T follicular helper cell (primary cell): ENCODE measurements at places on chromosomes 16 and 17.

DNA sequence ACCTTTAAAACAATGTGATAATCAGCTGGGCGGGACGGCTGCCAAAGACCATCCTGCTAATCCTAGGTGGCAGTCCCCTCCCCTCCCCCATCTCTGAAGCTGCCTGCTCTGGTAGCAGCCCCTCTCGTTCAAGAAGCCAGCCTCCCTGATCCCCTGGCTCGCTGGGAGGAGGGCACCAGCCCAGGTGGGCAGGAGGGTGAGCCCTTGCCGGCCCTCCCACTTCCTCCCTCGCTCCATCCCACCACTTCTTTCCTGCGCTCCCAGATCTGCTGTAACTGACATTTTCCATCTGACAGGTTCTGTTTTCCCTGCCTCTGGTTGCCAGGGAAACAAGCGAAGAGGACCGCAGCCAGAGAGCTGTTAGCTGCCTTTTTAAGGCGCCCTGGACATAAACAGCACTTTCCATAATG lies 155.7 kb upstream of the TNRC6C start:
- no peak for DNase-seq

DNA sequence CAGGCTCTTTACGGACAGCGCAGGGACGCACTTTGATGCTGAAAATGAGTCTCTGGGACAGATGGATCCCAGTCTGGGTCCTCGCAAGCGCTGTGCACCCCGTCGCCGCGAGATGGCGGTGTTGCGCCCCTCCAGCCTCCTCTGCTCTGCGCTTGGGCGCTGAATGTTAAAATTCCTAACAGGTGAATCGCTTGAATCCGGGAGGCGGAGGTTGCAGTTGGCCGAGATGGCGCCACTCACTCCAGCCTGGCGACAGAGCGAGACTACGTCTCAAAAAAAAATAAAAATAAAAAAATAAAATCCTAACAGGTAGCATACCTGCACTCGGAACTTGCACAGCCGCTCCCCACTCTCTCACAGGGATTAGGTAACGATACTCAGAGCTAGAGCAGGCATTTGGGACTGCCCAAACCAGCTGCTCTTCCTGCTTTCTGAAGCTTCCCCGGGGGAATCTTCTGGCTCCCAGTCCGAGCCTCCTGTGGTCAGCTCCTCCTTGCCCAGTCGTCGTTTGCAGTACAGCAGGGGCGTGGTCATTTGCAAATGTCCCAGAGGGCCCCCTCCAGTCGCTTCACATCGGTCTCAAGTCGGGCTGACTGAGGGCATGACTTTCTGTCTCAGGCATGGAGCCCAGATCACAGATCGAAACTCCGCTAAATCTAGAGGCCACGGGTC lies 26.2 kb upstream of the OSGIN1 start:
- DNase-seq, result peak; percentile 24

- no peak for DNase-seq
These were observed 26.5 kb upstream of the C16orf87 start for GRCh38 chr16:46857368-46857945.

DNA sequence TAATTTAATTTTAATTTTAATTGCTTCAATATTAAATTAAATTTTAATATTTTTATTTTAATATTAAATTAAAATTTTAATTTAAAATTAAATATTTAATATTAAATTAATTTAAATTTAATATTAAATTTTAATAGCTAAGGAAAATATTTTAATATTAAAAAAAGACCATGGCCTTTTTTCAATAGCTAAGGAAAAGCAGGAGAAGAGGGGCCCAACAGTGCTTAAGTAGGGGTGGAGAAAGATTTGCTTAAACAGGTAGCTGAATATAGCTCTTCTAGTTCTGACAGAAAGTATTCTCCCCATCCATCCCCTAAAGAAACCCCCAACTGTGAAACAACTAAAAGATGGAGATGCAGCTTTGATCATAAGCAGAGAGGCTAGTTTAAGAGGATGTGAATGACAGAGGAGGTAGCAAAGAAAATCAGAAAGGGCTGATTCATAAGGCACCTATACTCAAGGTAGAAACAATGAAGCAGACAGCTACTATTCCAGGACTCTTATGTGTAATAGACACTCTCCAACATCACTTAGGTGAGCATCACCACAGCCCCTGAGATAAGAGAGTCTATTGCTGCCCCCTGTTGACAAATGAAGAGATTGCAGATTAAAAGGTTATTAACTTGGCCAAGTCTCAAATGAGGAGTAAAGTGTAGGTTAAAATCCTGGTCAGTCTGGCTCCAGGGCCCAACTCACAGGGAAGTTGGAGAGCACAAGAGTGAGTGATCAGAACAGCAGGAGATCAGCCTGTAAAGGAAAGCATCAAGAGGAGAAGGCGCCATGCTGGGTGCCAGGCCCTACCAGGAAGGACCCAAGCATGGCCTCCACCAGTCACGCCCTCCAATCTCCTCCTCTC lies 7.8 kb upstream of the RNASEK start:
- DNase-seq, result no peak

DNA sequence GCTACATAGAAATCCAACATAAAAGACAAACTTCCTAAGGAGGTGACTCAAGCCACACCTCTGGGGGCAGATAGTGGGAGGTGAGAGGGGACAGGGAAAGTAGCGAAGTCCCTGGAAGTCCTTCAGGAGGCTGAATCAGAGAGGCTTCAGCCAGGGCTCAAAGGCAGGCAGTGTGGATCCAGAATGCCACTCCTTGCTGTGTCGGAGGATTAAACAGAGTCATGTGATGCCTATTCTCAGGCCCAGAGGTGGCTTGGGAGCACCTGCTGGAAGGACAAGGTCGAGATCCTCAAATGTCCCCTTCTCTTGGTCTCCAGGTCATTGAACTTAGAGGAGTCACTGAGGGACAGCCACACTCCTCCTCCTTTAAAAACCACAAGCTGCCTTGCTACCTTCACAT lies 391.1 kb downstream of the SOX9 start:
- DNase-seq, result no peak

DNA sequence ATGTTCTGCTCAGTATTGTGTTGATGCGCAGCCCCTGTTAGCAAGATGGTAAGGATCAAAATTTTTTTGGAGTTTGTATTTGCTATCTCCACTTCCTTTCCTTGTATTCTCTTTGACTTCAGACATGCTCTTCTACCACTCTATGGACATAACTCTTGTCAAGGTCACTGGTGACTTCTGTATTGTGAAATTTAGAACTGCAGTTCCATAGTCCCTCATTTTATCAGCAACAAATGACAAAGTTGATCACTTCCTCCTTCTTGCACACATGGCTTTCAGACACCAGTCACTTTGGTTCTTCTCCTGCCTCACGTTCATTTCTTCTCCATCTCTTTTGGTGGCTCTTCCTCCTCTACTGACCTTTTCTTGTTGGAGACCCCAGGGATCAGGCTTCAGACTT lies 21.1 kb downstream of the COX11 start:
- DNase-seq, result no peak

DNA sequence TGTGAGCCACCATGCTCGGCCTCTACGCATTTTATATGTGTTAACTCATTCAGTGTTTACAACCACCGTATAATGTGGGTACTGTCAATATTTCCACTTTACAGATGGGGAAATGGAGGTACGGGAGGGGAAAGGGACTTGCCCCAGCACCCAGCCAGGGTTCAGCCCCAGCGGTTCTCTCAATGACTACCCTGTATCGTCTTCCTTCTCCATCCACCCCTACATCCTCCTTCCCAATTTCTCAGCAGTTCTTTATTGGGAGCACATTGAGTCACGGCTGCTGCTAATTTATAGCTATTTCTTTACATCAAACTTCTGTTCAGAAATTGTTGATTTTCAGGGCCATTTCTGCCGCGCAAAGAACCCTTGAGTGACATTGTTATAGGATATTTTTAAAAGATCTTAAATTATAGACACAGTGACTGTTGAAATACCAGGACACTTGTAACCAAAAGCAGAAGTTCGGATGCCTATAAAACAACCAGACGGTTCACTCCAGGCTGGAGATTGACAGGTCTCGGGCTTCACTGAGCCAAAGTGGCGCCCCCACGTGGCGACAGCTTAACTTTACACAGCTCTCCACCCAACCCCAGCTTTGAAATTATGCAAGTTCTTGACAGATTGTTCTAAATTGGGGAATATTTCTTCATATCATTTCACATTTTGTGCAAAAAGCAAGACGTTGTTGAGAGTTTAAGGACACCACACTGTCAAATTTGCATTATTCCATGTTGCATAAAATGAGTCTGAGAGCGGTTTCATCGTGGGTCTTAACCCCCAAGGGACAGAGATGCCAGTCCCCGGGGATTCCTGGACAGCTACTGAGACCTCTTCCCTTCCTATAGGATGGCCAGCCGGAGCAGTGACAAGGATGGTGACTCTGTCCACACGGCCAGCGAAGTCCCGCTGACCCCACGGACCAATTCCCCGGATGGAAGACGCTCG lies 11.8 kb downstream of the SYT17 start:
- no peak for DNase-seq

DNA sequence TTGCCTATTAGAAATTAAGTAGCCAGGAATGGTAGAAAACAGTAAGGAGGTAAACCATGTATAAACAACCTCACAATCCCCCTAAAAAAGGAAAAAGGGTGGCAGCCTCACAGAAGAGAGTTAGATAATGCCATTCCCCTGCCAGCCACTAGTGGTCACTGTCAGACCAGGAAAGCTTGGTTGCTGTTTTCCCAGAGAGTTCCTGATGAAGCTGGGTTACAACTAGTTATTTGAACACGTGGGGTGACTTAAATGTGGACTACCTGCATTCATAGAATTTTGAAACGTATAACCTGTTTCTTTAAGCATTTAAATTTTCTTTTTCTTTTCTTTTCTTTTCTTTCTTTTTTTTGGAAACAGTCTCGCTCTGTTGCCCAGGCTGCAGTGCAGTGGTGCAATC lies 5.8 kb downstream of the GPRC5C start:
- no peak for DNase-seq
